Stimulated activated CD4-positive, alpha-beta T cell treated with anti-CD3 and anti-CD28 coated beads, Interleukin-1b, Interleukin-23, amount 100 ng/mL, for 24 hours (primary cell): ENCODE measurements at places on chromosomes 6 and 20.

DNA sequence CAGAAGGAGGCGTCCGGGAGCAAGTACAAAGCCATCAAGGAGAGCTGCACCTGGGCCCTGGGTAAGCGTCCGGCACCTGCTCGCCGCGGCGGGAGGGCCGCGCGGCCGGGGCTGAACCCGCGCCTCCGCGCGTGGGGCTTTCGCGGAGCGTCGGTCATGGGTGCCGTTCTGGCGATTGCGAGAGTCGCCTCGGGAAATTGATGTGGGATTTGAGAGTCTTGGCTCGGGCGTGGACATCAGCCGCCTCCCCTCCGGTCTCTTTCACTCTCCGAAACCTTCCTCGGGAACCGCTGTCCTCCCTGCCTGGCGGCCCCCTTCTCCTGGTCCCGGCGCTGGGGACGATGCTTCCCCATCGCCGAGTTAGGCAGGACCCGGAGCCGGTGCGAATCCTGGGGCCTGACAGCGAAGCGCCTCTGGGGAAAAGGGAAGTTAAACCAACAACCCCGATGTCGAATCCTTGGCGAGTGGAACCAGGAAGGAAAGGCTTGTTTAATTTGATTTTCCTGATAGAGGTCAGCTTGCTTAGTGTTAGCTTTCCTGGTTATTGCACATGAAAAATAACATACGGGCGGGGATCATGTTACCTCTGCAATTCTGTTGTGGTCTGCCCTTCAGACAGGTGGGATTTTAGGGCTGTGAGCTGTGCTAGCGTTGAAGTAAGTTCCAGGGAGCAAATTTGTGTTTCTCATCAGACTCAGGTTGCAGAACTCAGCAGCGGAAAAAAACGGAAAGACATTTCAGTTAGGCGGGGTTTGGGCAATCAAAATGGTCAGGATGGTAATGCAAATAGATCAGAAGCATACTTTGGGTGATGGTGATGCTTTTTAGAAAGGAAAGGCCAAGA, 594 bp downstream of the ARFGEF3 start:
- no peak for DNase-seq

GRCh38 chr20:62080249-62080990, 14.7 kb upstream of the TAF4 start:
- DNase-seq: no peak

GRCh38 chr6:113629975-113630737, 227.0 kb upstream of the MARCKS start:
- DNase-seq: no peak

GRCh38 chr6:20688710-20689500, 154.6 kb downstream of the CDKAL1 start:
- no peak for DNase-seq

DNA sequence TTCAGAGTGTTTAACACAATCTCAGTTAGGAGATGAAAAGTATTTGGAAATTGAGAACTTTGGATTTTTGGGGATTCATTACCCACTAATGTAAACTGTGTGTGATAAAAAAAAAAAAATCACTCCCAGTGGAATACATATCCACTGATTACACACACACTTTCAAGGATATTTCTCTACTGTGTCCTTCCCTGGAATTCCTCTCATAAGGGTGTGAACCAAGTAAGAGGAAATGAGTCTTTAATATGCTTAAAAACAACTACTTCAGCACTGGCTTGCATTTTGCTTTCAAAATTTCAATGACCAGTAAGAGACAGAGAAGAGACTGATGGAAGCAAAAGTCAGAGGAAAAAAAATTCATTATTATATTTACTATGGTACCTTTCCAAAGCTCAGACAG, 24.5 kb upstream of the MYCT1 start:
- DNase-seq: no peak

DNA sequence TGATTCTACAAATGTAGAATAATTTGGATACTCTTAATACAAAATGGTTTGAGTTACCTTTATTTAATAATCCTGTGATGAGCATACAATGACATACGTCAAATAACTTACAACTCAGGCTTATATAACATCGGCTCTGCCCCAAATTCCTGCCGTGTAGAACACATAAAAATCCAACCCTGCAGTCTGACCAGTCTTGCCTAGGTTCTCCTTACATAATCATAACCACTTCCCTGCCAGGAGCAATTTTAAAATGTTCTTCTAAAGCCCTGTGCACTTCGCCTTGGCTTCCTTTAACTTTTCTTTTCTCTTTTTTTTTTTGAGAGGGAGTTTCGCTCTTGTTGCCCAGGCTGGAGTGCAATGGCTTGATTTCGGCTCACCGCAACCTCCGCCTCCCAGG, 16.2 kb upstream of the IER3 start:
- DNase-seq: no peak

DNA sequence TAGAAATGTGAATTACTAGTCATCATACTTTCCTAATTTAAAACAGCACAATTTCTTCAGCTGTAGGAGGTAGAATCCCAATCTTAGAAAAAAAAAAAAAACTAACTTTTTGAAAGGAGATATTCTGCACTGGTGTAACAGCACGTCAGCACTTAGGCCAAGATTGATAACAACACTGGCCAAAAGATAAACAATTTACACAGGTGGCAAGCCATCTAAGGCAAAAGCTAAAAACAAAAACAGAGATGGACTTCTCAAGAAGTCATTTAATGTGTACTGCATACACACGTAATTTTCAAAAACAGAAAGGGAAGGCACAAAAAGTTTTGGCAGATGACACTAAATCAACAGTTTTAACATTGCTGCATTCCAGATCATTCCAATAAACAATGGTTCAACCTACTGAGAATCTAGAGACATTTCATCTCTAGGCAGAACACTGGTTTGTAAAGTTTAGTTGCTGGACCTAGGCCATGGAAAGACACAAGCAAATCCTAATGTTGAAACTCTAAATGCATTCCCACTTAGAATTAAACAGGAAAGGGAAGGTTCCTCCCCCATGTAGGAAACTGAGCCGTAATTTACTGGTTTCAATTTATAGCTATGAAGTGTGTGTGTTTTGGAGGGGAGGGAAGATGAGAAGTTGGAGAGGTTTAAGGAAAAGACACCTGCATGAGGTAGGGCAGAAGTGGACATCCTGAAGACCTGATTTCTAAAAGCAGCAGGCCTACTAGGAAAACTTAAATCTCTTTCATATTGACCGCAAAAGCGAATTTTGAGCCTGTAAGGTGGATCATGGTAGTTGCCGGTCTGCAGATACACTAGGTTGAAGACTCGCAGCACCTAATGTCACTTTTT, 1.3 kb downstream of the GCLC start:
- DNase-seq: no peak

- DNase-seq: no peak
Observed at GRCh38 chr20:23360531-23360930, 1.5 kb upstream of the GZF1 start.

GRCh38 chr20:5757949-5758348, 7.7 kb downstream of the SHLD1 start:
- DNase-seq: no peak

DNA sequence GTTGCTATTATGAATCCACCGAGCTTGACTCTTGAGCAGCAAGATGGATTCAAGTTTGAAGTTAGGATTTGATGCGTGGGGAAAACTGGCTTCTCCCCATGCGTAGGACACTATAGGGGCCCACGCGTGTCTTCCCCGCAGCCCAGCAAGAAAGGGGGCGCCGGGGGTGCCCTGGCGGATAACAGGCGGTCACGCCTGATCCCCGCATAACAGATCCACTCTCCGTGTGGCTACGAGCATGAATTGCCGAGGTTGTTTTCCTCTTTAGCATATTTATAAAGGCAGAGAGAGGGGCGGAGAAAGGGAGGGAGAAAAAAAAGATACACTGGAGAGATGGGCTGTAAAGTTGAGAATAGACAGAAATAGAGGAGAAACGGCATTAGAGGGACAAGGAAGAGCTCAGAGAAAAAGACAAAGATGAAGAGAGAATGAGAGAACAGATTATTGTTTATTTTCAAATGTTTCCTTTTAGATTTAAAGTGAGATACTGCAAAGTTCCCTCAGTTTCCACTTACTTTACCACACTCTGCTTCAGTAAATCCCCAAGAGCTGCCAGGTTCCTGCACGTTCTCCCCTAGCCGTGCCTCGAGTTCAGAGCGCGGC, 32.0 kb downstream of the TFAP2A start:
- no peak for DNase-seq

- no peak for DNase-seq
Observed at GRCh38 chr6:159728531-159728964, 1.2 kb downstream of the WTAP start.
